ENCODE measurements at places on chromosomes 2 and 18.

GRCh38 chr18:58046093-58046793 is 2.2 kb downstream of the NEDD4L start:
- DNase-seq: no peak

GRCh38 chr18:36176177-36176584 is 11.1 kb upstream of the MOCOS start:
- no peak for DNase-seq

DNA sequence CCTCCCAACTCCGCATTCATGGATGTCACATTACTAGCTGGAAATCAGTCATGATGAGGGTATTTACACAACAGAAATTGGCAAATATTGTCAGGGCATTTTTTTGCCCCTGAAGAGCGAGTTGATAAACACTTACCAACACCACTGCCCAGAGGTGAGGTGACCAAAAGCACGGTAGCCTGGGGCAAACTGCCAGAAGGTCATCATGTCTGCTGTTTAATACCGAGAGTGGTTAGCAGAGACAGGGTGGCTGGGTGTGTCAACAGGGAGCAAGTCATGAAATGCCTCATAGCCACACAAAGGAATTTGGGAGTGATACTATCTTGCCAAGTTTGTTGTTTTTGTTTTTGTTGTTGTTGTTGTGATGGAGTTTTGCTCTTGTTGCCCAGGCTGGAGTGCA is 37.0 kb upstream of the EPC2 start:
- DNase-seq: no peak

DNA sequence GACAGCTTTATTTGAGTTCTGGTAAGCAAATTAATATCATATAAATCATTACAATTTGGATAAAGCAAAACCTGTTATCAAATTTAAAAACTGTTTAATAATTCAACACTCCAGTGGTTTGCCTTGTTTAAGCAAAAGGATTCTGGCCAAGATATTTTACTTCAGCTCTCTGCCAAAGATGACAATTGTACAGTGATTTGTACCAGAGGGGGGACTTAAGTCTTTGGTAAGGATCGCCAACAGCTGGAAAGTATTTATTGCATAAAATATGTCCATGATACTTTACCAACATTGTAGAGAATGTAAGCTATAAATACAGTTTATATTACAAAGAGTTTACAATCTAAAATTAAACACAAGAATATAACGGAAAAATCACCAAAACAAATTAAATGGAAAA is 13.8 kb downstream of the PREPL start:
- DNase-seq: no peak

DNA sequence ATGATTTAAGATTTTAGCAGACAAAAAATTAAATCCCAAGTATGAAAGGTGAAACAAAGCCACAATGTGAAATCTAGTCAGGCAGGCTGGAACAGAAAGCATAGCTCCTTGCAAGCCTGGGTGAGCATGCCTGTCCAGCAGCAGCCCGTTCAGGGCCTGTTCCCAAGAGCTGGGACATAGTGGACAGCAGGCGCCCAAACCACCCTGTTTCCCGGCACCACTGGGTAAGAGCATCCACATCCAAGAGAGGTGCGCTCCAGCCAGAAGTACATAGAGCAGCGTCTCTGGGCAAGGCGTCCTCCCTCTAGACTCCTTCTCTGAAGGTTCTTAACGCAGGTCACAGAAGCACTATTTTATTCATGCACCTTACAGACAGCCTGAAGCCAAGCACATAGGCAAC is 80.8 kb downstream of the DNER start:
- no peak for DNase-seq

DNA sequence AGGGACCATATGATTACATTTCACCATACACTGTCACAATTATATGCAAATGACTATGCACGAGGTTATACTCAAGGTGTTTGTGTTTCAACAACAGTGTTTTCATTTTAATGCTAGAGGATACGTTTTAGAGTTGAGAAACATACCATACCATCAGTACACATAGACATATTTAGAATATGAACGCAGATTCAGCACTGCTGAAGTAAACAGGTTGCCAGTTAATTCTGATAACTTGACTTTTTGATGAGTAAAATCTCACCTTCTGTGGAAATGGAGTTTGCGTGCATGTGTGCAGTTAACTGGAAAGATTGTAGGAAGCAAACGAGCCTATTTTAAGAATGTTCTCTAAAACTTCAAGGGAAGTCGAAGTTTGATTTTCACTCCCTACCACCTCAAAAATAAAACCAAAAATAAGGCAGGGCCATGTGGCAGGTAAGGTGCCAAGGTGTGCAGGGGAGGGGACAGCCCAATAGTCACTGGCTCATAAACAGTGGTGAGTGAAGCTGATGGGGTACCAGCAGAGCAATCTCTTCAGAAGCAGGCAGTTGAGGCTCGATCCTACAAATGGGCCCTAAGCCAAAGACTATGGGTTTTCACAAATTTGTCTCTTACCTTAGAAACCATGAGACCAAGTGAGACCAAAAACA is 213.1 kb downstream of the IKZF2 start:
- no peak for DNase-seq

- DNase-seq: no peak
Measured at GRCh38 chr2:152441961-152442360, 107.0 kb downstream of the FMNL2 start.

DNA sequence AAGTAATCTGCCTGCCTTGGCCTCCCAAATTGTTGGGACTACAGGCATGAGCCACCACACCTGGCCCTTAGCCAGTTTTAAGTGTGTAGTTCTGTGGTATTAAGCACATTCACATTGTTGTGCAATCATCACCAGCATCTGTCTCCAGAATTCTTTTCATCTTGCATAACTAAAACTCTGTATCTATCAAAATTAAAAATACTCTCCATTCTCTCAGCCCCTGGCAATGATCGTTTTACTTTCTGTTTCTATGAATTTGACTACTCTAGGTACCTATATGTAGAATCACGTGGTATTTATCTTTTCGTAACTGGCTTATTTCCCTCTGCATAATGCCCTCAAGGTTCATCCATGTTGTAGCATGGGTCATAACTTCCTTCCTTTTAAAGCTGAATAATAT is 45.5 kb upstream of the CAVIN2 start:
- DNase-seq: no peak

DNA sequence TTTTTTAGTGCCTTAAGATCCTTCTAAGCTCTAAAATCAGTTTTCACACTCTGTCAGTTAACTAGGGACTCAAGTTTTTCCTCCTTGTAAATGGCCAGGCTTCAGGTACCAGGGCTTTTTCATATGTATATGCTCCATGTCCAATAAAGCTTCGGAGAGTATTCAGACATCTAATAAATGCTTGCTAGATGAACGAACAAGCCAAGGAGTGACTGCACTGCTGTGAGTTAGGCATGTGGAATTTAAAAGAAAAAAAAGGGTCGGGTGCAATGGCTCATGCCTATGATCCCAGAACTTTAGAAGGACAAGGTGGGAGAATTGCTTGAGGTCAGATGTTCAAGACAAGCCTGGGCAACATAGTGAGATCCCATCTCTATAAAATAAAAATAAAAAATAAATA is 81.9 kb downstream of the CDH2 start:
- no peak for DNase-seq

GRCh38 chr18:3383381-3383915 is 66.5 kb upstream of the TGIF1 start:
- no peak for DNase-seq

- DNase-seq: no peak
Measured at GRCh38 chr2:20456636-20457426, 10.0 kb downstream of the RHOB start.

Data from CD4-positive, alpha-beta T cell treated with Interleukin-12 subunit alpha and Interleukin-12 subunit beta, for 1 hour (primary cell).